ENCODE measurements at places on chromosomes 4 and X.

DNA sequence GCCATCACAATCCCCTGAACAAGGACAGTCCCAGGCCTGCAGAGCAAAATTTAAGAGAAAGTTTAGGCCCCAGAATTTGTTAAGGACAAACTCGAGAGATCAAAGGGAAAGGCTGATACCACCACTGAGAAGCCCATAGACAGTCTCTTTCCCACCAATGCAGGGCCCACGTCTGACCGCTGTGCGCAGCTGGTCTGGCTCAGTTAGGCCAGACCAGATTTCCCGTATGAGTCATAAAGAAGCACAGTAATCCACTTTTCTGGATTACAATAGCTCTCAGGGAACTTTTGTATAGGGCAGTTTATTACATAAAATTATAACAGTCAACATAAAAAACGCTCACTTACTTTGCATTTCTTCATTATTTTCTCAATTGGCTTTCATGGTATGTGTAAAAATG lies 259.5 kb downstream of the RCHY1 start:
- peak; percentile 6 for DNase-seq

- DNase-seq = peak; percentile 70
Observed at GRCh38 chr4:15457406-15458201, 12.1 kb upstream of the CC2D2A start.

GRCh38 chr4:138014590-138015288 lies 227.4 kb downstream of the SLC7A11 start:
- DNase-seq = no peak

DNA sequence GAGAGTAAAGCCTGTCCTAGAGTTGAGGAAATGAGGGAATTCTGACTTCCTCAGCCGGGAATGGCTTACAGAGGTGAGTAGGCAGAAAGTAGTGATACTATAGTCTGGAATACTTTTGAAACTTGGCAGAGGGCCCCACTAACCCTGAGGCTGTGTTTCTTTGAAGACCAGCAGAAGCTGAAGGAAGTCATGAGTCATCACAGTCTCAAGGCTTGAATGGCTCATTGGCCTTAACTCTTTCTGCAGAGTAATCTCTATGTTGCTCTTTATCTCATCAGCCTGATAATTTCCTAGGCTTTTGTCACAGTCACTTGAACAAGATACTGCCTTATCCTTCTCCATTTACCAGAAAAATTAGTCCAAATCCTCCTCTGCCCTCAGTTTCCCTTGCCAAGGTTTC lies 80.8 kb downstream of the ANKRD50 start:
- peak; percentile 99 for DNase-seq

- DNase-seq = no peak
Observed at GRCh38 chrX:49230500-49231232, 2.5 kb downstream of the CACNA1F start.

GRCh38 chr4:174111422-174111821 lies 172.0 kb downstream of the FBXO8 start:
- no peak for DNase-seq

GRCh38 chr4:40367451-40367850 lies 32.3 kb downstream of the CHRNA9 start:
- DNase-seq = no peak

DNA sequence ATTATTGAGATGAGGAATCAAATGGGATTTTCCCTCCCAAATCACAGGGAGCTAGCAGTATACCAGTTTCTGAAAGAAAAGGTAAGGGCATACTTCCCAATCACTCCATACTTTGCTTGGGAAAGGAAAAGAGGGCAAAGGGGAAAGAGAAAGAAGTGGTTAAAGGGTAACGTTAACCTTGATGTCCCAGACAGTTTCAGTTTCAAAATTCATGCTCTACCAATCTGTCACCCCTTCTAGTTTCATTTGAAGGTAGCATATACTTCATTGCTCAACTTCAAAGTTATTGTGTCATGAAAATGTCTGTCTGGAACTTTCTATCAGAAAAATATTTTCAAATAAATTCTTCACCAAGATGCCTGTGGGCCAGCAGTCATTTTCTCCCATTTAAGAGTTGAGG lies 16.0 kb downstream of the TNMD start:
- no peak for DNase-seq

DNA sequence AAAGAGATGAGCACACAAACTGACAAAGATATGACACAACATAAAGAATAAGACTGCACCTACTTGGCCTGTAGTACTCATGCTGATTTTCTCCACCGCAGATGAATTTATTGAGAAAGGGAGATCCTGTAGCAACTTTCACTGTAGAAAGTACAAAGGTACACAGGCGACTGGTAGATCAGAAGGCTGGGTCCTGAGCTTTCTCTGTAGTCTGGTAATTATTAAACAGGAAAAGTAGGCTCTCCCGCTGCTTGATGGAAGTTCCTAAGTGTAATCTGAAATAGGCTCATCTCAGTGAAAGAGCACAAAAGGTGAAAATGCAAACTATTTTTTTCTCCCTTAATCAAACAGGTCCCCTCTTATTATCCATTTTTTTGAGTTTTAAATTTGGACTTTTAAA lies at the start of gene ADH6:
Gene ADH6, minus strand, starts transcription at position 175 of the 400 bp plus-strand sequence. Its CDS starts 94 bp downstream, at position 81.
- DNase-seq = no peak

GRCh38 chr4:138406876-138407275 lies 164.7 kb upstream of the SLC7A11 start:
- no peak for DNase-seq

- no peak for DNase-seq
Observed at GRCh38 chrX:71634366-71634765, 16.1 kb upstream of the CXCR3 start.

DNA sequence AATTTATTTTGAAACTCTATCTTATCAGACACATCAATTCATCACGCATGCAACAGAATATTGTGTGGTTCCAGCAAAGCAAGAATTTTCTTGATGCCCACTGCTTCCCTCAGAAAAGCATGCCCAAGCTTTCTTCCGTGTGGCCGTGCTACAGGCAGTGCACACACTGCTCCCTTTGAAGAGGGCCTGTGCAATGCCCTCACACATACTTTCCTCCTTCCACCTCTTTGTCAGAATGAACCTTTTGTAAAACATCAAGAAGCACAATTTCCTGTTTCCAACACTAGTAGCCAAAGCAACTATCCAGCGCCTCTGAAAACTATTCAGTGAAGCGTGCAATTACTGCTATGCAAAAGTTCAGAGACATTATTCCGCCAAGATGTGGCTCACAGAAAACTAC lies 201.7 kb downstream of the NLGN4X start:
- DNase-seq = no peak

DNA sequence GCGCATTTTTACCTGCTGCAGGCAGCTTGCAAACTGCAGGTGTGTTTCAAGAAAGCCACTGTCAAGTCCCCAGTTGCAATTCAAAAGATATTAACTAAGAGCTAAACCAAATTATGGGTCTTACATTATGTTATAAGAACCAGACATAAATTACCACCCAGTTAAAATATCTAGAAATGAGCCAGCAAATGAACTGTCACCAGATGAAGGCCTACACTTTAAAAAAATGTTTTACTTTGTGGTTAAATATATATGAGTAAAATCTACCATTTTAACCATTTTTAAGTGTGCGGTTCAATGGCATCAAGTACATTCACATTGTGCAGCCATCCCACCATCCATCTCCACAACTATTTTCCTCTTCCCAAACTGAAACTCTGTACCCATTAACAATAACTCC lies 32.0 kb upstream of the TMEM131L start:
- DNase-seq = no peak

- DNase-seq = no peak
Observed at GRCh38 chrX:38760883-38761282, 40.4 kb upstream of the MID1IP1 start.

DNA sequence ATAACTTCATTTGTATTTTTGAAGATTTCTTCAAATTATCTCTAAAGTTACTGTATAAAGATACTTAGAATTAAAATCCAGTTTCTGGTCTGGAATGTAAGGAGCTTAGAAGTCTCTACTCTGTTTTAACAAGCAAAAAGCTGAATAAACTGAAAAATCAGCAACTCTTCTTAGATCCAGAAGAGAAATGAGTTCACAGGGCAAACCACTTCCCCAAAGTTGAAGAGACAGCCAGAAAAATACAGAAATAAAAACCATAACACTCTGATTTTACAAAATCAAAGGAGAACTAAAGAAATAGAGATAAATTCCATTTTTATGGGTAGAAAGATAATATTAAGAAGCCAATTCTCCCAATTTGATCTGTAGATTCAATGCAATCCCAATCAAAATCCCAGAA lies 1166.8 kb downstream of the ADGRL3 start:
- no peak for DNase-seq

DNA sequence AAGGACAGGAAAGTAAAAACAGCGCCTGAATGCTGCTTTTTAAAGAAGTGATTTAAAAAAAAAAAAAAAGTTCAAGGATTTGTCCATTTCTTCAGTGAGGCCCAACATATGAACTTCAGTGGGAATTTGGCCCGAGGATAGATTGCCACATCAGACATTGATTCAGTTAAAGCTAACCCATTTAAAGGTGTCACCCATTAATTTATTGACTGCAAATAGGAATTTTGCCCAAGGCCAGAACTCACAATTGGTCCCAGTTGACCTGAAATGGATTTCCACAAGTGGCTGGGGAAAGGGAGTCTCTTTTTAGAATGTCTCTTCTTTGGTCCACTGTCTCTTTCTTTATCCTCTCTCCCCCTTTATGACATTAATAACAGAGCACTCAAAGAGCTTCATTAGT lies 86.5 kb upstream of the RPL34 start:
- DNase-seq = no peak

DNA sequence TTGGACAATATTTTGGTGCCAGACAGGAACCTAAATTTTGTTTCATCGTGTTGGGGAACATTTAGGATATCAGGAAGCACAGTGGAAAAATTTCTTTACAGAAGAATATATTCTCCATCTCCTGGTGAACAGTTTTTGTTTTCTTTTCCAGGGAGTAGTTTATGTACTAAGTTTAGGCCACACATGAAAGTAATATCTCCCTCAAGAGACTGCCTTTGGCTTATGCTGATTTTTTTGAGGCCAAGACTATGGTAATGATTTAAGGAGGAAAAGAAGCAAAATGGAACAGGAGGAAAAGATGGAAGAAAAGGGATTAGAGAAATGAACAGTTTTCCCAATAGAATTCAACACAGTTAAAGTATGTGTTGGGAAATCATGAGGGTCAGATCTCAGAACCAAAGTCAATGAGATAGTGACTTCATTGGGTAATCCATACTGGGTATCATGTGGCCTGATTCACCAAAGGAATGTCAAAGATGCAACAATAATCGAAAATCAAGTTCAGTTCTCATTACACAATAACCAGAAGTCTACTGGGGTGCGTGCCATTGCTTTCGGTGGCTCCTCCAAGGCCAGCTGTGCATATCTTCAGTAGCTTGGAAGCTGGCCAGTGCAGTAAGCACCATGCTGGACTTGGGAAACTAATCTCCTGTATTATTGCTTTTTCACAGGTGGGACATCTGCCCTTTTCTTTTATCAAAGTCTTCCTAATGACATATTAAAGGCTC lies 234.8 kb downstream of the COL25A1 start:
- DNase-seq = no peak

- DNase-seq = peak; percentile 71
Observed at GRCh38 chr4:15805583-15806517, 27.7 kb downstream of the CD38 start.

DNA sequence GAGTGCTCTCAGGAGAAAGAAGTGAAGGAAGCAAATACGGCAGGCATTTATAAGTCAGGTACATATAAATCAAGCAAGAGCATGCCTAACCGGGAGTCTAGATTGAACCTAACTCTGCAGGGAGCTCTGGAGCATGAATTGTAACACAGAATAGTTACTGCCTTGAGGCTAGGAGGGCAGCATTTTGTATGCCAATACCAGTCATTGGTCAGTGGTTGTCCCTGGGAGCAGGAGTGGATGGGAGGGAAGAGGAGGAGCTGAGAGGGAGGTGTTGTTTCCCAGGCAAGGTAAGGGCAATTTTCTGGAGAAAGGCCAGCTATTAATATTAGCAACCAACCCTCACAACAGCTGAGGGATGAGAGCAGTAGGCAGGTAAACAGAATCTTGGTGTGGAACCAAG lies 224.7 kb upstream of the DCAF8L1 start:
- no peak for DNase-seq

DNA sequence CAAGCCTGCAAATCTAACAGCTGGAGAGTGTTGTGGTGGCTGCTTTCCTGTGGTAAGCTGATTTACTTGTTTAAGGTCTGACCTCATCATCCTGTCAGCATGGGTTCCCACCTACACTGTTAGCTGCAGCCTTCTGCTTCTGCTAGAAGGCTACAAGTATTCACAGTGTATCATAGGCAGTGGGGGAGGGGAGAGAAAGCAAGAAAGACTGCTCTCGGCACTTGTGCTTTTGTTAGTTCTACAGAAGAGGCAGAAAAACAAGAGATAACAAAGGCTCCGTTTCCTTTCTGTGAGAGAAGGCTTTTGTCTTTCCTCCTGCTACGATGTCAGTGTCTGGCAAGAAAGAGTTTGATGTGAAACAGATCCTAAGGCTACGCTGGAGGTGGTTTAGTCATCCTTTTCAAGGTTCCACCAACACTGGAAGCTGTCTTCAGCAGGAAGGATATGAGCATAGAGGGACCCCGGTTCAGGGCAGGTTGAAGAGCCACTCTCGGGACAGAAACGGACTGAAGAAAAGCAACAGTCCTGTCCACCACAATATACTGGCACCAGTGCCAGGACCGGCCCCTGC lies at the start of gene KLHL4:
Gene KLHL4, plus strand, starts transcription at position 232 of the 571 bp plus-strand sequence. Its CDS starts 92 bp downstream, at position 324.
- no peak for DNase-seq

DNA sequence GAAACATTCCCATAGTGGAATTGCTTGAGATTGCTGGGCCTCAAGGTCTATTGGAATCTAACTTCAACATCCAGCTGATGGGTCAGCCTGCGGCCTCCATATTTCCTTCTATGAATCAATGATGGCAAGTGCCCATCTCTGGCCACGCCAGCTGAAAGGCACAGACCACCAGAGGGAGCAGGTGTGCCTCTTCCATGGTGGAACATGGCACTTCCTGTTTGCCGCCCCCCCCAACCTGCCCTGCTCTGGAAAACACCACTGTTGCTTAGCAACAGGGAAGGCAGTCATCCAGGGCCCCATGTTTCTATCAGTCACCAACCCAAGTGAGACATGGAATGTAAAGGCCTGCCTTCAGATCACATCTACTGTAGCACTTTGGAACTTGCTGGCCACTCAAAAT lies 11.6 kb downstream of the PAGE4 start:
- DNase-seq = peak; percentile 74

DNA sequence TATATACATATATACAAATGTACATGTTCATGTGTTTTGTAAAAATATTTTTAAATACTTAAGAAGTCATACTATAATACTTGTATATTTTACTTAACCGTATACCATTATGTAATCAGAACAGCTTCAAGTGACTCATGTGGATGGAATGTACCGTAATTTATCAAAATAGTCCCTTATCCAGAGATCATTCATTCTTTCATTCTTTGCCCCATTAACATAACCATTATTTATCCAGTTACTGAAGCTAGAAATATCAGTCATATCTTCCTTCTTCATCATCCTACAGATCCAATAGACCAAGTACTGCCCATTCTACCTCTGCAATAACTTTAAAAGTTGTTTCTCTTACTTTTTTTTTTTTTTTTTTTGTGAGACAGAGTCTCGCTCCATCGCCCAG lies 164.2 kb downstream of the MAB21L2 start:
- DNase-seq = peak; percentile 60

DNA sequence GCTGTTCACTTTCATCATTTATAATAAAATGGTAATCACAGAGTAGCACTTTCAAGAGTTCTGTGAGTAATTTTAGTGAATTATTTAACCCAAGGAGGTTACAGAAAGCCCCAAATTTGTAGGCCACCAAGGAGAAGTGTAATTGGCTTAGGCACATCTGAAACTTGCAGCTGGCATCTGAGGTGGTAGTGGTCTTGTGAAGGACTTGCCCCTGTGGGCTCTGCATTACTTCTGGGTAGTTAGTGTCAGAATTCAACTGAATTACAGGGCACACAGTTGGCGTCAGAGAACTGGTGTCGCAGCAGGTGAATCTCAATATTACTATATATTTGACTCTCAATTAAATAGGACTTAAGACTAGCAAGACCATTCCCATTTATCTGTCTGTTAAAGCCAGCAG lies 36.9 kb downstream of the GPR174 start:
- DNase-seq = no peak
